ENCODE measurements at places on chromosomes 4 and X. TPM values are rescaled to one million over a fixed set of nuclear protein-coding genes. Genes with fewer than 3 reads are reported as not detected.

GRCh38 chr4:34676400-34676799 is 1567.9 kb downstream of the ARAP2 start:
- no peaks in the 10 kb centered on the region for H3K27me3 ChIP-seq
- DNase-seq, result no peak
- H3K27ac ChIP-seq, result no peak overlapping the region

HSFX2 gene
- total RNA-seq, result not detected

GRCh38 chrX:115023139-115023538 is 5.7 kb upstream of the IL13RA2 start:
- H3K27me3 ChIP-seq, result no peaks in the 10 kb centered on the region
- no peak overlapping the region for H3K27ac ChIP-seq
- no peaks in the 10 kb centered on the region for H3K36me3 ChIP-seq
- no peaks in the 10 kb centered on the region for H3K4me1 ChIP-seq
- DNase-seq, result no peak

GRCh38 chr4:149997881-149998421 is 80.3 kb upstream of the DCLK2 start:
- H3K27me3 ChIP-seq, result no peaks in the 10 kb centered on the region
- H3K4me3 ChIP-seq, result no peak overlapping the region
- no peaks in the 10 kb centered on the region for H3K36me3 ChIP-seq
- DNase-seq, result peak; percentile 34
- H3K4me1 ChIP-seq, result peaks cover 24% of the 10 kb centered on the region
- H3K27ac ChIP-seq, result peak overlapping the region; percentile 28

DNA sequence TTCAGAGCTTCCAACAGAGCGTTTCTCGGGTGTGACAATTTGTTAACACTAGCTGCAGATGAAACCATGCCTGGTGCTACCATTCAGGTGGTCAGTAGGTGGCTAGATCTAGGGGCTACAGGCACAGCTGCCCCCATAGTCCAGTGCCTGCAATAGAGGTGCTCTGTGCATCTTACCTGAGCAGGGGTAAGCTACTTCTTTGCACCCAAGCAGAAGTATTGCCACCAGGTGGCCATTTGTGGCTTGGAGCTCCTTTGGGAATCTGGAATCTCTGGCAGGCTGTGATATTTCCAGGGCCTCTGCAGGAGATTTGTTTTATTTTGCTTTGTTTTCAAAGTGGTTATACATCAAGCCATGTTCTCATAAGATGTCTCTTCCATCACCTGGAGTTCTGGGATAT is 170.7 kb upstream of the PUDP start:
- DNase-seq, result no peak
- no peaks in the 10 kb centered on the region for H3K36me3 ChIP-seq
- no peak overlapping the region for H3K4me3 ChIP-seq
- H3K27ac ChIP-seq, result no peak overlapping the region

PDZD4 gene
- 7.0 TPM for total RNA-seq

DNA sequence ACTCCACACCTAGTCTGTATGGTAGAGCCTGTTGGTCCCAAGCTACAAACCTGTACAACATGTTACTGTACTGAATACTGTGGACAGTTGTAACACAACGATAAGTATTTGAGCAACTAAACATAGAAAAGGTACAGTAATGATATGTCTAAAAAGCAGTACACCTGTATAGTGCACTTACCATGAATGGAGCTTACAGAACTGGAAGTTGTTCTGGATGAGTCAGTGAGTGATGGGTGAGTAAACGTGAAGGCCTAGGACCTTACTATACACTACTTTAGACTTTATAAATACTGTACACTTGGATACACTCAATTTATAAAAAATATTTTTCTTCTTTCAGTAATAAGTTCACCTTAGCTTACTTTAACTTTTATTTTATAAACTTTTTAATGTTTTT is 104.0 kb downstream of the TMA16 start:
- H3K4me3 ChIP-seq, result no peak overlapping the region
- no peaks in the 10 kb centered on the region for H3K4me1 ChIP-seq
- no peak for DNase-seq
- H3K27ac ChIP-seq, result no peak overlapping the region
- no peaks in the 10 kb centered on the region for H3K36me3 ChIP-seq

ARAP2 gene
- total RNA-seq, result 247 TPM

DNA sequence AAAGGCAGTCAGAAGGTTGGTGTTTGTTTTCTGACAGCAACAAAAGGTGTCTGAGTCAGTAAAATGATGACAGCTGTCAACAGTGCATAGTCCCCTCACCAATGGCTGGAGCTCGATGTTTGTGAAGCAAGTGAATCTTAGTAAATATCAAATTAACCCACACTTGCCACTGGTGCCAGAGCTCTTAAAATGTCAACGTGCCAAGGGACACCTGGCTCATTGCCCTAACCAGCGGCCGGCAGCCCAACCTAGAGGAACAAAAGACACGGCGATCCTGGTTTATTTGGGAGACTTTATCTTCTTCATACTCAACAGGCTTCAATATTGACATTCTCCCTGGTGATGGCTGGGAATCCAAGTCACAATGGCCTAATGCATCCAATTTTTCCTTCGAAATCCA is 143.4 kb downstream of the CPEB2 start:
- no peaks in the 10 kb centered on the region for H3K27me3 ChIP-seq
- DNase-seq, result no peak
- H3K4me3 ChIP-seq, result no peak overlapping the region
- H3K4me1 ChIP-seq, result peaks cover 17% of the 10 kb centered on the region

DNA sequence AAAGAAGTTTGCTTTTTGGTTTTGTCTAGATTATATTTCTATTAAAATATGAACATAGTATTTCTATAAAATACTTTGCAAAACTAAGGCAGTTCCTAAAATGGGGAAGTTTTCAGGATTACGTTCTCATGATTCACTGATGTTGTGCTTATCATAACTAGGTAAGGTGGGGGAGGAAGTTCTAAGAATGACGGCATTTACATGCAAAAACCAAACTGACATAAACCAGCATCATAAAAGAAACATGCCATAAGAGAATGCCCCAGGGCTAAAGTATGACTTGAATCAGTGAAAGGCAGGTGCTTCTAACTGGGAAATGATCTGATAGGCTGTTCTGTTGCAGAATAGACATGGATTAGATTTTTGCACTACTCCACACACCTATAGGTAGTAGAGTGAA is 204.7 kb upstream of the JADE1 start:
- H3K4me3 ChIP-seq, result no peak overlapping the region
- DNase-seq, result no peak
- H3K4me1 ChIP-seq, result peaks cover 33% of the 10 kb centered on the region
- no peaks in the 10 kb centered on the region for H3K36me3 ChIP-seq
- H3K27me3 ChIP-seq, result no peaks in the 10 kb centered on the region

DNA sequence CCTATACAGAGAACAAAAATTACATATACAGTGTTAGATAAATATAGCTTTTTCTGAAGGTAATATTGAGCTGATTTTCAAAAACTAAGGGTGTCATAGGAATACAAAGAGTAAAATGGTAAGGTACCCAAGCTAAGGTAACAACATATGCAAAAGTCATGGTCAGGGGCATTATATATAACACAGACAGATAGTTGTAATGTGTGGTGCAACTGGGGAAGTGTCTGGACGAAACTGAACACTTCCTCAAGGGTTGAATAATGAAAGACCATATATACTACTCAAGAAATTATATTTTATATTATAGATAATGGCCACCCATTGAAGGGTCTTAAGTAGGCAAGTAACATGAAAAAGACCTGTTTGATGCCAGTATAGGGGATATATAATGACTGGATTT is 262.1 kb upstream of the CXXC4 start:
- no peak for DNase-seq
- H3K4me3 ChIP-seq, result no peak overlapping the region
- H3K4me1 ChIP-seq, result no peaks in the 10 kb centered on the region
- H3K27ac ChIP-seq, result no peak overlapping the region

DNA sequence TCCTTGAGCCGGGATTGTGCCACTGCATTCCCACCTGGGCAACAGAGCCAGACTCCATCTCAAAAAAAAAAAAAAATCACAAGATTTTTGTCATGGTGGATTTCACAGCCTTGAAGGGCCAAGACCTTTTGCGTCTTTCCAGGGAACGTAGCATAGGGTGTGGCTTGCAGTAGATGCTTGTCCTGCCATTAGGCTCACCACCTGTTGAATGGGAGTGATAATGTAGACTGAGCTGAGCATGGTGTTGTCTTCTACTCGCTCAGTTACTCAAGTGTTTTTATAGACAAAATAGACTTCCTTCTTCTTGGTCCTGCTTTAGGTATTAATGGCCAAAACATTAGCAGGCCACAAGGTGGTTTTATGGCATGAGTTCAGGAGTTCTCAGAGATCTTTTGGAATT is 40.8 kb downstream of the JADE1 start:
- peaks cover 68% of the 10 kb centered on the region for H3K36me3 ChIP-seq
- peaks cover 20% of the 10 kb centered on the region for H3K4me1 ChIP-seq
- no peak overlapping the region for H3K27ac ChIP-seq
- DNase-seq, result no peak
- no peak overlapping the region for H3K4me3 ChIP-seq

DNA sequence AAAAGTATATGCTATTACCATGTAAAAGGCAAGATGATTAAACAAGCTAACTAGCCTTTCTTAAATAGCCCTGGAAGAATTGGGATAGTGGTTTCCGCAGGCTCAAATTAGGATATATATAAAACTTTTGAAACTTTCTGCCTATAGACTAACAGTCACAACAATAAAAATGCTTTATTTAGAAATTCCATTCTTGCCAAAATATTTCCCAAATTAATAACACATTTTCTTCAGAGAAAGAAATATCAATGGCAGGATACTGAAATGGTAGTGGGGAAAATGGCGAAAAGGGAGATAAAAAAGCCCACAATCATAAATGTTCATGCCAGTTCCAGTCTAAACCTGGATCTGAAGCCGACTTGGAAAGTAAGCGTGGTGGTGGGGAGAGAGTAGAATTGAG is 56.0 kb downstream of the MAD2L1 start:
- H3K36me3 ChIP-seq, result no peaks in the 10 kb centered on the region
- H3K27me3 ChIP-seq, result no peaks in the 10 kb centered on the region
- no peaks in the 10 kb centered on the region for H3K4me1 ChIP-seq

- no peaks in the 10 kb centered on the region for H3K36me3 ChIP-seq
- no peak overlapping the region for H3K4me3 ChIP-seq
- peaks cover 6% of the 10 kb centered on the region for H3K4me1 ChIP-seq
- H3K27me3 ChIP-seq, result no peaks in the 10 kb centered on the region
These were observed 1.9 kb downstream of the CCDC110 start for GRCh38 chr4:185469580-185470154.

DNA sequence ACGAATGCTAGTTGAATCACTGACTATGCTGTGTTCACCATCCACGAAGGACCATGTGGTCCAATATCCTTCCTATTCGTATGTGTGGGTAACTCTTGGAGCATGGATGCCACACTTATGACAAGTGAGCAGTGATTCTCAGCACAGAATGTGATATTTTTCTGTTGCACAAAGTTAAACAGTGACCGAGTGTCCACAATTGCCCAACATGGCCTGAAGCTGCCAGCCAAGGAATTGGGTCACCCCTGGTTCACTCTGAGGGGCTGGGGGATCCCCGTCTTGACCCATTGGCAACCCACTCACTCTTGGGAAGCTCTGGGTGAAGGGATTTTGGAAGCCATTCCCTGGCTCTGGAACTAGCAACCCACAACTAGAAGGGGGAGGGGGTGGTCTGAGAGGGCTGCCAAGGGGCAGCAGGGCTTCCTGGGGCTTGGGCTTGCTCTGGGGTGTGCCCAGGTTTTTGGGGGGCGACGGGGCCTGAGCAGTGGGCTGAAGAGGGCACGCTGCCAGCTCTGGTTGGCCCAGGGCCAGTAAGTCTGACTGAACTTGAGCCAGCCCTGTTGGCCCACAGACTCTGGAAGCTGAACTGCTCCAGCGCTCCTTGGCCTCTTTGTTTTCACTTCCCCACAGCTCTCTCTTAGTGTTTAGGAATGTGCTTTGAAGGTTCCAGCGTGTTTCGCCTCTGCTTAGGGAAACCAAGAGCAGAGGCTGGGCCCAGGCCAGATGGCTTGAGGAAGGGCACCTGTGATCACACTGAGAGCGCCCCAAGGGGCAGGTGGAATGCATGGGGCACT is 43.1 kb upstream of the BCOR start:
- peak overlapping the region; percentile 66 for H3K27ac ChIP-seq
- peaks cover under 1% of the 10 kb centered on the region for H3K27me3 ChIP-seq
- peaks cover 23% of the 10 kb centered on the region for H3K4me1 ChIP-seq
- peak; percentile 90 for DNase-seq
- H3K4me3 ChIP-seq, result no peak overlapping the region

- no peak for DNase-seq
- no peak overlapping the region for H3K4me3 ChIP-seq
- H3K36me3 ChIP-seq, result no peaks in the 10 kb centered on the region
- no peaks in the 10 kb centered on the region for H3K27me3 ChIP-seq
These were observed 104.4 kb downstream of the RTL5 start for GRCh38 chrX:72027024-72027913.

PLXNA3 gene
- 18.2 TPM for total RNA-seq

- no peak overlapping the region for H3K27ac ChIP-seq
- no peak overlapping the region for H3K4me3 ChIP-seq
- no peak for DNase-seq
These were observed 306.3 kb upstream of the PPARGC1A start for GRCh38 chr4:24195991-24196736.

- DNase-seq, result peak; percentile 33
- no peaks in the 10 kb centered on the region for H3K27me3 ChIP-seq
- H3K4me1 ChIP-seq, result peaks cover 3% of the 10 kb centered on the region
- H3K36me3 ChIP-seq, result no peaks in the 10 kb centered on the region
These were observed 7.0 kb downstream of the LRCH2 start for GRCh38 chrX:115226929-115227328.

GPR173 gene
- 0.78 TPM for total RNA-seq

- H3K27me3 ChIP-seq, result no peaks in the 10 kb centered on the region
- no peak overlapping the region for H3K4me3 ChIP-seq
- H3K36me3 ChIP-seq, result no peaks in the 10 kb centered on the region
- DNase-seq, result no peak
These were observed 155.6 kb downstream of the LRBA start for GRCh38 chr4:150859453-150859852.

DNA sequence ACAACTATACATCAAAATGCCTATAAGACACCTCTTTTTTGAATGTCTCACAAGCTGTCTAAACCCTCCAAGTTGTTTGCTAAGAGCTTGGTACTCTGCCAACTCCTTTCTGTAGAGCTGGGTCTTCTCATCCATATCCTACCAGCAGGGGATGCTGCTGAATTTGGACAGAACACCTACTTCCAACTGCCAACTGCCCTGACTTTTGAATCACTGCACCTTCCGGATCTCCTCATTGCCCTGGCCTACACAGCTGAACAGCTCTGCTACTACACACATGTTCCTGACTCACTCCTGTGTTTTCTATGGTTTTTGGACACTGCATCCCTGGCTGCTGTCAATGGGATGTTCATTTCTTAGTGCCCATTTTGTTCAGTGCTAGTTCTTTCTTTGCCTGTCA is 18.7 kb downstream of the FAM184B start:
- no peaks in the 10 kb centered on the region for H3K4me1 ChIP-seq
- H3K27ac ChIP-seq, result no peak overlapping the region
- no peak for DNase-seq

TRAM1L1 gene
- 5.8 TPM for total RNA-seq

GRCh38 chr4:8233672-8234484 is 34.8 kb downstream of the SH3TC1 start:
- H3K27me3 ChIP-seq, result no peaks in the 10 kb centered on the region
- DNase-seq, result no peak
- no peak overlapping the region for H3K27ac ChIP-seq
- peaks cover 11% of the 10 kb centered on the region for H3K36me3 ChIP-seq
- H3K4me1 ChIP-seq, result no peaks in the 10 kb centered on the region
- no peak overlapping the region for H3K4me3 ChIP-seq

- H3K36me3 ChIP-seq, result no peaks in the 10 kb centered on the region
- DNase-seq, result peak; percentile 78
- H3K4me3 ChIP-seq, result no peak overlapping the region
- no peak overlapping the region for H3K27ac ChIP-seq
- H3K27me3 ChIP-seq, result no peaks in the 10 kb centered on the region
- peaks cover 5% of the 10 kb centered on the region for H3K4me1 ChIP-seq
These were observed 12.3 kb upstream of the SYTL5 start for GRCh38 chrX:37993837-37994619.
